ENCODE measurements at places on chromosomes 16 and 17.

GRCh38 chr17:72476575-72476986 is 355.8 kb downstream of the SOX9 start:
- no peak for DNase-seq

DNA sequence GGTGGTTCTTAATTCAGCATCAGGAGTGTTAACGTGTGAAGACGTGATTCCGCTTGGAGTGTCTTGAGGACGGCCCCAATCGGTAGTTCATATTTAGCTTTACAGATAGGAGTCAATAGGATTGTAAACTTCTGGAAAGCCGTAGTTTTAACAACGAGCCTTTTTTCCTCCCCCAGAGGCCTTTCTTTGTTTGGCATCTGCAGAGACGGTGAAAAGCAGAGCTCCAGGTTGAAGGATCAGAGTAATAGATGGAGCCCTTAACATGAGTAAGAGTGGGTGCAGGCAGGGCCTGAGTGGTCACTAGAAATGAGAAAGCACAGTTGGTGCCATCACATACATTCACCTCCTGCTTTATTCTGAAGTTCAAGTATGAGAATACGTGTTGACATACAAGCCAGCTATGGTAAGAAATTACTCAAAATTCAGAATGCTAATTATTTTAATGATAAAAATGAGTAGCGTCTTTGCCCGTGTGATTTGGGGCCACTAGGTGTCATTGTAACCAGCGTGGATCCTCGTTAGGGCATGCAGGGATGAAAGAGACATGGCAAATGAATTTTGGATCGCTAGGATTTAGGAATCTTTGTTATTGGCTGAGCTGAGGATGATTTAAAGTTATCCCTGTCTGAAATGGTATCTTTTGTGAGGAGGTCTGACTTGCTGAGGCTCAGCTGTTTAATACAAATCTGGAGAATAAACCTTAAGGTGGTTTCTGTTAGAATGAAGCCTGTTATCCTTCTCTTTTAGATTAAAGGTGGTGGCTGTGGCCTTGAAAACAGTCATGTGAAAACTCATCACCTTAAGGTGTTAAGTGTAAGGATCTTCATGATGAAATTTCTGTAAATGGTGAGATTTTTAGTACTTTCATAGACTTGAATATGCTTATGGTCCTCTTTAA is 18.6 kb downstream of the PRCD start:
- no peak for DNase-seq

- no peak for DNase-seq
Observed at GRCh38 chr16:71341881-71342280, 16.6 kb upstream of the CALB2 start.

- no peak for DNase-seq
Observed at GRCh38 chr17:80899402-80900268, 92.0 kb upstream of the CHMP6 start.

DNA sequence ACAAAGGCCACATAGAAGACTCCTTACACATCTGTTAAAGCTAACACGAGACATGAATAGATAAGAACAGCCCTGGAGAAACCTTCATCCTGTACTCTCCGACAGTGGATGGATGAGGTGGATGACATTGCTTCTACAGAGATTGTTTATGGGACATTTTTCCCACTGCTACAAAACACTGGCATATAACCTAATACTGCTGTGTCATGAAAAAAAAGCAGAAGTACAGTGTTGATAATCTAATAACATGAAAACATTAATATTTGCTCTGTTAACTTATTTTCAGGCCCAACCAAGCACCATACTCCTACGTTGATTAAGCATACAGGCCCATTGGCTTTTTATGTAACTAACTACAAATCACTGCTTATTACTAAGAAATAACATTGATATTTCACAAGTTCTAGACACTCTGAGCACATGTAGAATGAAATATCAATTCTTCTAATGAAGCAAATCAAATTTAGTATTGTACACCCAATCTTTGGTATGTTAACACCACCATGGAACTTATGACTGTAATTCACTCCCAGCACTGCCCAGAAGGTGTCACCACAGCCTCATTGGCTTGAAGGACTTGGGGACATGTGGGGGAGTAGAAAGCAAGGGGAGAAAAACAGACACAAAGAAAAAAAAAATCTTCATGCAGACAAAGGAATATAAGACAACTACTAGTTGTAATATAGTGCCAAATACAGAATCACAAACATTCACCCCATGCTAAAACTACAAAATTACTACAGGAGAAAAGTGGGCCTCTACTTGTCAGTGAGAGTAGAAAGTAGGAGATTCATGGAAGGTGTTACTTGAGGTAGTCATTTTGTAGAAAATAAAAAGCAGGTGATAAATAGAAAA is 330.0 kb upstream of the PMFBP1 start:
- no peak for DNase-seq

DNA sequence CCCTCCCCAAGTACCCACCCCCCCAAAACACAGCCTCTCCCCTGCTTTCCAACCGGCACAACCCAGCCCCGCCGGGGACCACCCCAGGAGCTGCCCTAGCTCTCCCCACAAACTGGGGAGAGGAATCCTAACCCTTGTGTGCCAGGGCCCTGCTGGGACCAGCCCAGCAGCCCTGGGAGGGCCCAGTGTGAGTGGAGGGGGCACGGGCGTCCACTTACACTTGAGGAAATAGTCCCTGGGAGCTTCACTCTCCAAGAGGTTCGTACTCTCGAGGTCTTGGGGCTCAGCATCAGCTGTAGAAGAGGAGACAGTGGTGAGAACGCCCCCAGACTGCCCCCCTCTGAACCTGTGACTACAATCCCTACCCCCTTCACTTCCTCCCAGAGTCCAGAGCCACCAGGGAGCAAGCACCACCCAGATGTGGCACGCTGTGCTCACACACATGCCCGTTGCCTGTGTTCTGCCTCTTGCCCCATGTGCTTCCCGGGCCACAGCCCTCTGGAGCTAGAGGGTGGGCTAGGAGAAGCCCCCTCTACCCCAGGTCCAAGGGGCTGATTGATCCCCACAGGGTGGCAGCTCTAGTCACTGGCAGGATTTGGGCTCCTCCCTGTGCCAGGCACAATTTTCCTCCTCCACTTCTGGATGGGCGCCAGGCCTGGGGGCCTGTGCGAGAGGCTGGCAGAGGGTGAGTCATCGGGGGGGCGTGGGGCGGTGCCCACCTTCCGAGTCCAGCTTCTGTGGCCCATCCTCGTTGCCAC is 3.0 kb downstream of the TRIM47 start:
- DNase-seq: no peak

GRCh38 chr16:400061-400591 is 1.6 kb upstream of the DECR2 start:
- DNase-seq: no peak

DNA sequence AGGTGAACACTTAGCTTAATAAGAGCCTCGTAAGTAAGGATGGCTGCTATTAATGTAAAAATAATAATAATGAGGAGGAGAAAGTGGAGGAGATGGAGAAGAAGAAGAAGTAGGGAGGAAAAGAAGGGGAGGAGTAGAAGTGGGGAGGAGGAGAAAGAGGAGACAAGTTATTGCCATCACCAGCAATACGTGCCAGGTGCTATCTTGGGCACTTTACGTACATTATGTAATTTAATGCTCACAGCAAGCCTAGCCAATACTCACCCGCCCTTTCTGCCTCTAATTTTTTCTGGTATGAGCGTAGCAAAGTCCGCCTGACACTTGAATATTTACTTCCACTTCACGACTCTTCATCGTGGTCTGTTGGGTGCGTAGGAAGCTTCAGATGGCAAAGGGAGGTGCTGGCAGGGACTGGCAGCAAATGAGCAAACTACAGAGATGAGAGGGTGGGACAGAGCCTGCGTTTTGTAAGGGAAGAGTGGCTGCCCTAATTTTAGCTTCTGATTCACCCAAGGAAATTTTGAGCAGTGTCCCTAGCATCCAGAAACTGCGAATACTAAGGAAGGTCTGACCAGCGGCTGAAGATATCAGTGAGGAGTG is 42.1 kb upstream of the CDH13 start:
- no peak for DNase-seq

- no peak for DNase-seq
Observed at GRCh38 chr17:56935461-56935860, 21.6 kb upstream of the TRIM25 start.

- DNase-seq: no peak
Observed at GRCh38 chr17:80394629-80395216, 20.2 kb upstream of the ENDOV start.

DNA sequence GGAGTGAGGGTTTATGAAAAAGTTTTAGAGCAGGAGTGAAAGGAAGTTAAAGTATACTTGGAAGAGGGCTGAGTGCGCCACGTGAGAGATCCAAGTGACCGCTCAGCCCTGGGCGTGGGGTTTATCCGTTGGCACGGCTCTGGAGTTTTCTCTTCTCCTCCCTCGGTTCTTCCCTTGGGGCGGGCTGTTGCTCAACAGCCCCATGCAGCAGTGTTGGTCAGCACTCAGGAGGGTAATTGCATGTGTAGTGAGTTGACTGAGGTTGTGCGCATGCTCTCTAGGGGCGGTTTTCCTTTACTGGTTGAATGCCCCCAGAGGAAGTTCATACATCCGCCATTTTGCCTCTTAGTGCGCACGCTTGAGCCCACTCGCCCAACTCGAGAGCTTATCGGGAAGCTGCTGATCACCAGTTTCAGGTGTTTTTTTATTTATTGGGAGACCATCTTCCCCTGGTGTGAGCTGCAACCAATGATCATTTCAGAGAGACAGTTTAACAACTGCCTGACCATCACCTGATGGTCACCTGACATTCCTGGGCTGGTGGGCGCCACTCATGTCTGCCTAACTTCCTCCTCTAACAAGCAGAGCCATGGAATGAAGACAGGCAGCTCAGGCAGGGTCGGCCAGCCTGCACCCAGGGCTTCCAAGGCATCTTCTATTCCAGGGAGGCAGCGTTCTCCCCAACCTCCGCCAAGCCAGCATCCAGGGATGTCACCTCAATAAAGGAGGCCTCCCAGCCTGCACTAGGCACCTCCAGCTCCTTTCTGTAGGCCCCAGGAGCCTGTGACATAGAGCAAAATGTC is 41.3 kb upstream of the DNAH17 start:
- no peak for DNase-seq

- no peak for DNase-seq
Observed at GRCh38 chr17:57400648-57401047, 144.3 kb downstream of the MSI2 start.

GRCh38 chr17:66523378-66524200 is 221.2 kb downstream of the PRKCA start:
- no peak for DNase-seq

DNA sequence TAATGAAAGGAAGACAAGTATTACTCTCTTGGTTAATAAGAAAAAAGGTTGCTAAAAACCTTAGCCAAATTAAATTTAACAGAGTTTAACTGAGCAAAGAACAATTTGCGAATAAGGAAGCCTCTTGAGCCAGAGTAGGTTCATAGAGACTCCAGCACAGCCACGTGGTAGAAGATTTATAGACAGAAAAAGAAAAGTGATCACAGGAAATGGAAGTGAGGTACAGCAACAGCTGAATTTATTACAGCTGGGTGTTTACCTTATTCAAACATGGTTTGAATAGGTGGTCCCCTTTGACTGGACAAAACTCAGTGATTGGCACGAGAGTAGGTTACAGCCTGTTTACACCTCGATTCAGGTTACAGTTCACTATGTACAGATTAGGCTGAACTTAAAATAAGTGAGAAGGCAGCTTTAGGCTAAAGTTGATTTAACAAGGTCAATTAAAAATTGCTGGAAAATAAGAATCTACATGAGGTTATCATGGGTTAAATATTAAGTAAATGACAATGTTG is 3.3 kb upstream of the CCL15 start:
- DNase-seq: no peak

- no peak for DNase-seq
Observed at GRCh38 chr17:8163978-8164814, 1.4 kb upstream of the VAMP2 start.

GRCh38 chr17:35286120-35286781 is 43.4 kb downstream of the SLFN5 start:
- no peak for DNase-seq

DNA sequence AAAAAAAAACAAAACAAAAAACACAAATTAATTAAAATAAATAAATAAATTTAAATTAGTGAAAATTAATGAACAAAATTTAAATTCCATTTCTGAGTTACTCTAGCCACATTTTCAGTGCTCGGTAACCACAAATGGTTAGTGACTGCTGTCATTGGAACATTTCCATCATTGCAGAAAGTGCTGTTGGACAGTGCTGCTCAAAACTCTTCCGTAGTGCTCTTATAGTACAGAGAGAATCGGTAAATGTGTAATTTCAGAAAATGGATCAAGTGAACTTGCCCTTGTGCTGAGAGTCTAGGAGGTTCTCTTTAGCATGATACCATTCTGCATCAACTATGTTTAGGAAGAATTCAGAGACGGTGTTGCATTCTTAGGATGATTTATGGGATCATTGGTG is 23.7 kb downstream of the ZNRF1 start:
- DNase-seq: no peak

DNA sequence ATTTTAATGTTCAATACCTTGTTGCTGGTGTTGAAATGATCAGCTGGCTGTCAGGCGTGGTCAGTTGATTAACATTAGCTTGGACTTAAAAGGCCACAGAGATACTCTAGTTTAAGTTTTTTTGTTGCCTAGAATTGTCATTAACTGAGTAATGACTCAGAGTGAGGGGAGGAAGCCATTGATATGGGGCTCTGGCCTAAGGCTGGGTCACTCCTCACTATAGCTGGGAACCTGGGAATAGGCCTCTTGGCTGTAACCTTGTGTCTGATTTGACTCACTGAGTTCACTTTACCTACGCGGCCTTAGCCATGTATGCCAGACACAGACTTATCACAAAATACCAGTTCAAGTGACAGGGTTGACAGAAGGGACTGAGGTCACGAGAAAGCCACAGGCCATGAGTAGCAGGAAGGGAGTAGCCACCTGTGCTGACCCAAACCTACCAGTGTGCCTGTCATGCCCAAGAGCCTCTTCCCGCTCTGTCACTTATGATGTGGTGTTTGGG is 37.9 kb upstream of the ADCY7 start:
- DNase-seq: no peak

DNA sequence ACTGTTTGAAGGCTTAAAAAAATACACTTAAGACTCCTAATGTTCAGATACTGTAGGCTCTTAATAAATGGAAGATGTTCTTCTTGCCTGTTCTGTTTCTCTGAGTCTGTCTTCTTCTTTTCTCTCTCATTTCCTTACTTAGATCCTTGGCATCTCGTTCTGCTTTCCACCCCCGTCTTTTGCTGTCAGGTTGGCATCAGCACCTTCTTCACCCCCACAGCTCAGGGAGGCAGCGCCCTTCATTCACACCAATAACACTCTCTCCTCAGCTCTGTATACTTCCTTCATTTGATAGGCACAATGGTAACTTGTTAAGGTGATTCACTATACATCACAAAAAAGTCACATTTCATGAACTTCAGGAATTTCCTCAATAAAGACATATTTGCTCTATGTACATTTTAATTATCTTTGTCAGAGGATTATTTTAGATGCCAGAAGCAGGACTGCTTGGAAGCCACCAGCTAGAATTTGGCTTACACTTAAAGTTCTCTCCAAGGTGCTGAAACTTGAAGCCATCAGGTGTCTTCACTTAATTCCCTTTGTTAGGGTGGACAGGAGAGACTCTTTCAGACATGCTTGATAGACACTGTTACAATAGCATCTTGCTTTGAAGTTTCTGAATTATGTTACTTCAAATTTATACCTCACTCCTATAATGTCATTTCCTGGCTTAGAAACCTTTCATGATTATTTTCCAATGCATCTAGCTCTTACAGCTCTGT is 670.1 kb upstream of the C16orf82 start:
- no peak for DNase-seq

All from HS-5 (cell line).